Panc1 (cell line): ENCODE measurements at places on chromosomes 16 and 17.

DNA sequence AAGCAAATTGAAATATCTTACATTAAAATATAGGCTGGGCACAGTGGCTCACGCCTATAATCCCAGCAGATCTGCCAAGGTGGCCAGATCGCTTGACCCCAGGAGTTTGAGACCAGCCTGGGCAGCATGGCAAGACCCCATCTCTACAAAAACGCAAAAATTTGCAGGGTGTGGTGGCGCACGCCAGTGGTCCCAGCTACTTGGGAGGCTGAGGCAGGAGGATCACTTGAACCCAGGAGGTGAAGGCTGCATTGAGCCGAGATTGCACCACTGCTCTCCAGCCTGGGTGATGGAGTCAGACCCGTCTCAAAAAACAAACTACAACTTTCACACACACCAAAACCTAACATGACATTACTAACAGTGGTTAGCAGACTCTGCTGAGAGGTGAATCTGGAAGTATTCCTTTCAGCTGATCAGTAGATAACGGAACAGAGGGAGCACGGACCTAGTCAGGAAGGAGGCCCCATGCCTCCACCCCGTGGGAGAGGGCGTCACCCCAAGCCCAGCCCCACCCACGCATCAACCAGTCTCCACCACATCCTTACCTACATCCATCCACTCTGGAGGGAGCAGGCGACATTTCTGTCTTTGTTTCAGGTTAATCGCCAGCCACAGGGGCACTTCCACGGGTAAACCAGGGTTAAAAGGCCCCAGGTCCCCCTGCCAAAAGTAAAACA, 1.7 kb downstream of the GINS2 start:
- H3K36me3 ChIP-seq = peaks cover 2% of the 10 kb centered on the region; the same call in 1 of the 2 replicates
- no peak overlapping the region for H3K27ac ChIP-seq
- H3K4me3 ChIP-seq = peak overlapping the region; percentile 68
- H3K27me3 ChIP-seq = no peaks in the 10 kb centered on the region

DNA sequence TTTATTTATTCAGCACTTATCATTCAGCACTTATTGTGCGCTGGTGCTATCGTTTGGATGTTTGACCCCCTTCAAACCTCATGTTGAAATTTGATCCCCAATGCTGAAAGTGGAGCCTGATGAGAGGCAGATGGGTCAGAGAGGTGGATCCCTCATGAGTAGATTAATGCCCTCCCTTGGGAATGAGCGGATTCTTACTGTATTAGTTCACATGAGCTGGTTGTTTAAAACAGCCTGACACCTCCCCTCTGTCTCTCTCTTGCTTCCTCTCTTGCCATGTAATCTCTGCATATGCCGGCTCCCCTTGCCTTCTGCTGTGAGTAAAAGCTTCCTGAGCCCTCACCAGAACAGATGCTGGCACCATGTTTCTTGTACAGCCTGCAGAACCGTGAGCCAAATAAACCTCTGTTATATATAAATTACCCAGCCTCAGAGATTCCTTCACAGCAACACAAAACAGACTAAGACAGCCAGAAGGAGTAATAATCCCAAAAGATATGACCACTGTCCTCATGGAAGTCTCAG, 111.1 kb downstream of the CACNG3 start:
- H3K27ac ChIP-seq = no peak overlapping the region
- no peak for DNase-seq
- H3K4me3 ChIP-seq = no peak overlapping the region
- H3K36me3 ChIP-seq = no peaks in the 10 kb centered on the region
- H3K27me3 ChIP-seq = peaks cover 13% of the 10 kb centered on the region
- no peaks in the 10 kb centered on the region for H3K4me1 ChIP-seq

- H3K4me1 ChIP-seq = no peaks in the 10 kb centered on the region
- DNase-seq = no peak
- H3K4me3 ChIP-seq = peak within 1 kb of the TSS; percentile 39
Observed at GRCh38 chr17:45784293-45784740, at the start of gene CRHR1. Gene CRHR1 (plus strand): TSS chr17:45784320. CDS start chr17:45784545, 225 bp downstream.

DNA sequence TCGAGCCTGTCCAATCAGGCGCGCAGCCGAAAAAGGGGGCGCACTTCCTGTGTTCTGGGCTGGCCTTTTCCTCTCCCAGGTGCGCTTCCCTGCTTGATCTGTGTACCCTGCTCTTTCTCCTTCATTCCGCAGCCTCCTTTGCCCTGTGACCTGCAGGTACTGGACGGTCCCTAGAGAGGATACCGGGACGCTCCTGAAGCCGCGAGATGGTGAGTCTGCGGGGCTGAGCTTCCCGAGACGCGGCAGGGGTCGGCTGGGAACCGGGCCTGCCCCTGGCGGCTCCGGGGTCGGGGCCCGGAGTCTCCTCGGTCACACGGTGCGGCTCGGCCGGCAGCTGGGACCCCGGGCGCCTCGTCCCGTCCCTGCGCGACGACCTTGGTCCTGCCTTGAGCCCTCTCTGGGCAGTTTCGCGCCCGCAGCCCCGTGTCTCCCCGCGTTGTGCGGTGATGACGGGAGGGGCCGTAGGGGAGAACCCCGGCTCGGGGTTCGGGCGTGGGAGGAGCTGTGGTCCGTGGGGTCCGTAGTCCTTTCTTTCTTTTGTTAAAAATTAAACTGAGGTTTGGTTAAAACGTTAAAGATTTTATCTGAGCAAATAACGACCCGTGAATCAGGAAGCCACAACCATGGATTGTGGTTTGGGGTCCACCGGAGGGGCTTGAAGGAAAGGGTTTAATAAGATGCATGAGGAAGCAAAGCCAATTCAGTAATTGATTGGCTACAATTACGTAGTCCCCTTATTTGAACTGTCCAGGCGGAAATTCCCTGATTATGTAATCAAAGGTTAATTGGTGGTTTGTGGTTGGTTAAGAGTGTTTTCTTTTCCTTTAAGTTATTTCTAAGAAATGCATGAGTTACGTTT, 172.8 kb upstream of the ZNF267 start:
- H3K36me3 ChIP-seq = peaks cover 3% of the 10 kb centered on the region; the same call in 1 of the 2 replicates
- peak overlapping the region; percentile 97 for H3K4me3 ChIP-seq
- peaks cover 6% of the 10 kb centered on the region; the same call in 1 of the 2 replicates for H3K4me1 ChIP-seq
- no peak for DNase-seq
- H3K27ac ChIP-seq = peak overlapping the region; percentile 80
- H3K27me3 ChIP-seq = no peaks in the 10 kb centered on the region

DNA sequence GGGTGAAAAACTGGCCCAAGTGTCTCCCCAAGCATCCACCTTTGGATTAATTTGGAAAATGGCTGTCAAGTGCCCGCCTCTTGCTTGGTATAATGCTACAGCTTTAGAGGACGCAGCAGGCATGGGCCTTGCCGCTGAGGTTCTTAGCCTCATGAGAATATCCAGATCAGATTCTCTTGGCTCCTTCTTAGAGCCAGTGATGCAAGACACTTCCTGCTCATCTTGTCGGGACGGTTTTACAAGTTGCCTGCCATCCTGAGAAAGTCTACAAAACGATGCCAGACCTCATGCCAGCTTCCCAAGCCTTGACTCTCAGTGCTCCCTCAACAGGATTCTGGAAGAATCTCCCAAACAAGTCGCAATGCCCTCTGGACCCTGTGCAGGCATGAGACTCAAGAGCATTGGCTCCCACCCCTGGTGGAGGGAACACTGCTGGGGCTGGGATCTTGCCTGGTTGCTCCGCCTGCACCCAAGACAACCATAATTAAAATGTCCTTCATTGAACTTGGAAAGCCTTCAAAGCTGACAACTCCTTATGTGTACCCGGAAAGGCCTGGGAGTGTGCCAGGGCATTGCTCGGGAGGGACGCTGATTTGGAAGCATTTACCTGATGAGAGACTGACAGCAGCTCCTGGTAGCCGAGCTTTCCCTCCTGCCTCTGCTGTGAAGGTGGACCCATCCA, 25.8 kb upstream of the STH start:
- no peaks in the 10 kb centered on the region for H3K4me1 ChIP-seq
- H3K27me3 ChIP-seq = no peaks in the 10 kb centered on the region; the same call in 1 of the 2 replicates
- no peak overlapping the region for H3K4me3 ChIP-seq
- H3K27ac ChIP-seq = no peak overlapping the region
- no peak for DNase-seq

DNA sequence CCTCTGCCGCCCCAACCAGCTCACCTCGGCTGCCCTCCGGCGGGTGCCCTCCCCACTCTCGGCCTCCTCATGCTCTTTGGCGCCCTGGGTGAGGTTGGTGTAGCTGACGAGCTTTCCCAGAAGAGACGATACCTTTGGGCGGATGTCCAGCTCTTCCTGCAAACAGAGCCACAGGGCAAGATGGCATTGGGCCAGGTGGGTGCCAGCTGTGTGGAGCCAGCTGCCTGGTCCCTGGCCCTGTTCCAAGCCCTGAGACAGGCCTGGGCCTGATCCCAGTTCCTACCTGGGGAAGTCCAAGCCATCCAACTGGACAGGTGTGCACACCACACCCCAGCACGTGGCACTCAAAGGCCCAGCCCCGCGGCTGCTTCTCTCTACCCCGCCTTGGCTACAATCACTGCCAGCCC, 6.9 kb downstream of the SLC12A4 start:
- H3K36me3 ChIP-seq = no peaks in the 10 kb centered on the region; the same call in 1 of the 2 replicates
- H3K4me1 ChIP-seq = peaks cover 4% of the 10 kb centered on the region
- no peaks in the 10 kb centered on the region for H3K27me3 ChIP-seq
- H3K27ac ChIP-seq = no peak overlapping the region
- no peak for DNase-seq
- H3K4me3 ChIP-seq = no peak overlapping the region

GRCh38 chr16:16016388-16016964, 67.1 kb downstream of the ABCC1 start:
- peak overlapping the region; percentile 75 for H3K27ac ChIP-seq
- peaks cover 42% of the 10 kb centered on the region for H3K4me1 ChIP-seq
- no peaks in the 10 kb centered on the region for H3K27me3 ChIP-seq
- H3K36me3 ChIP-seq = no peaks in the 10 kb centered on the region
- no peak for DNase-seq
- no peak overlapping the region for H3K4me3 ChIP-seq

GRCh38 chr16:79593074-79593531, 7.4 kb downstream of the MAF start:
- no peaks in the 10 kb centered on the region for H3K4me1 ChIP-seq
- no peak overlapping the region for H3K4me3 ChIP-seq
- no peak for DNase-seq
- H3K27ac ChIP-seq = no peak overlapping the region
- H3K27me3 ChIP-seq = peaks cover 3% of the 10 kb centered on the region

DNA sequence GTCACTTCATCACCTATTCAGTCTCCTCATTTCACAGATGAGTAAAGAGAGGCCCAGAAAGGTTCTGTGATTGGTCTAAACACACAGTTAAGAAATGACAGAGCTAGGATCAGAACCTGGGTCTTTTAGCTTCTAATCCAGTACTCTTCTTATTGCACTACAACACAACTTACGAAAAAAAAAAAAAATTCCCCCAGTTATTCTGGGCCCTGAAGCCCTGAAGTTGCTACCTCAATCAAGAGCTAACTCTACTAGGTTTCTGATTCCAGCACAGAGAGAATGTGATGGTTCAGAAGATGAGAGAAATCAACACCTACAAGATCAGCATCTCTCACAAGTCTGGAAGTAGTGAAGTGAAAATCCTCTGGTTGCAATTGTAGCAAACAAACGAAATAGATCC, 37.3 kb downstream of the GRB7 start:
- H3K27me3 ChIP-seq = peaks cover 12% of the 10 kb centered on the region; the same call in 1 of the 2 replicates
- no peaks in the 10 kb centered on the region for H3K36me3 ChIP-seq
- no peak for DNase-seq
- no peaks in the 10 kb centered on the region for H3K4me1 ChIP-seq
- no peak overlapping the region for H3K4me3 ChIP-seq

DNA sequence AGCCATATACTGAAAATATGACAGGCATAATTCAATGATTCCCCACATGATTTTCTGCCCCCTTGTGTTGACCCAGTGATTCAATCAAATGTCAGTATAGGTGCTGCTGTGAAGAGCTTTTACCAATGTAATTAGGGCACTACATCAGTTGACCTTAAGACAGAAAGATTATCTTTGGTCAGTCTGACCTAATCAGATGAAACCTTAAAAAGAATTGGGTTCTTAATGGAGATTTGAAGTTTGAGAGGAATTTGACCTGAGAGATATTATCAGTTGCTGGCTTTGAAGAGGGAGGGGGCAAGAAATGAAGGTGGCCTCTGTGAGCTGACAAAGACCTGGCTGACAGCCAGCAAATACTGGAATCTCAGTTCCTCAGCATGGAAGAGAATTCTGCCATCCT, 358.7 kb upstream of the CA10 start:
- no peak overlapping the region for H3K4me3 ChIP-seq
- no peaks in the 10 kb centered on the region for H3K4me1 ChIP-seq
- no peak for DNase-seq
- H3K27ac ChIP-seq = no peak overlapping the region
- H3K36me3 ChIP-seq = no peaks in the 10 kb centered on the region
- no peaks in the 10 kb centered on the region for H3K27me3 ChIP-seq

- no peak overlapping the region for H3K4me3 ChIP-seq
- H3K36me3 ChIP-seq = no peaks in the 10 kb centered on the region
- H3K27ac ChIP-seq = no peak overlapping the region
- no peak for DNase-seq
- no peaks in the 10 kb centered on the region for H3K4me1 ChIP-seq
- H3K27me3 ChIP-seq = peaks cover 5% of the 10 kb centered on the region; the same call in 1 of the 2 replicates
Observed at GRCh38 chr17:14306596-14306995, 5.7 kb downstream of the HS3ST3B1 start.

- no peaks in the 10 kb centered on the region for H3K4me1 ChIP-seq
- H3K27me3 ChIP-seq = no peaks in the 10 kb centered on the region
- no peaks in the 10 kb centered on the region for H3K36me3 ChIP-seq
- no peak overlapping the region for H3K27ac ChIP-seq
Observed at GRCh38 chr17:14047591-14047990, 21.7 kb upstream of the COX10 start.

- no peak overlapping the region for H3K27ac ChIP-seq
- no peaks in the 10 kb centered on the region for H3K27me3 ChIP-seq
- 0 out of 2 replicates have a peak, but pooled peaks cover 13% of the 10 kb centered on the region for H3K4me1 ChIP-seq
- no peaks in the 10 kb centered on the region for H3K36me3 ChIP-seq
Observed at GRCh38 chr16:9134739-9135138, 43.3 kb downstream of the HAPSTR1 start.

GRCh38 chr16:15689290-15689689, 39.2 kb downstream of the NDE1 start:
- H3K36me3 ChIP-seq = no peaks in the 10 kb centered on the region
- no peak overlapping the region for H3K4me3 ChIP-seq
- no peak for DNase-seq
- H3K27ac ChIP-seq = no peak overlapping the region
- H3K4me1 ChIP-seq = no peaks in the 10 kb centered on the region
- H3K27me3 ChIP-seq = no peaks in the 10 kb centered on the region

DNA sequence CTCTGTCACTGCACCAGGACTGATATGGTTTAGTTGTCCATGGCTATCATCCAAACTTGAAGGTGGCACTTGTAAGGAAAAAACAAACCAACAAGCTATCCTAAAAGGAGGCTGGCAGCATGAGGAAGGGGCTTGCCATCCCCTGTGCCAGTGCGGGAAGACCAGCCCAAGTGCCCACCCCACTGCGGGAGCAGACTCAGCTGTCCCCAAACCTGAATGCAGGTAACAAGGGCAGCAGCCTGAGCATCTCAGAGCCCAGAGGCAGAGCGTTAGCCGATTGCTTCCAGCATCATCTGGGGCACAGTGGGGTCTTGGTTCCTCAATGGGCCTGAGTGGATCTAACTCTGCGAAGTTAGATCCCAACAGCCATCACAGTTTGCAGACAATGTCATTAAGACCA, 29.2 kb upstream of the C16orf78 start:
- H3K4me3 ChIP-seq = no peak overlapping the region
- H3K27me3 ChIP-seq = no peaks in the 10 kb centered on the region; the same call in 1 of the 2 replicates
- H3K27ac ChIP-seq = no peak overlapping the region
- H3K4me1 ChIP-seq = no peaks in the 10 kb centered on the region
- DNase-seq = no peak

- H3K27ac ChIP-seq = no peak overlapping the region
- H3K4me1 ChIP-seq = peaks cover 7% of the 10 kb centered on the region; the same call in 1 of the 2 replicates
- no peak overlapping the region for H3K4me3 ChIP-seq
- H3K27me3 ChIP-seq = no peaks in the 10 kb centered on the region
- peak; percentile 60 for DNase-seq
- H3K36me3 ChIP-seq = no peaks in the 10 kb centered on the region
Observed at GRCh38 chr17:28547623-28548416, 4.6 kb downstream of the UNC119 start.
